ENCODE measurements at places on chromosomes 2 and 18.

- DNase-seq = no peak
These were observed 121.7 kb upstream of the GLI2 start for GRCh38 chr2:120613742-120614571.

DNA sequence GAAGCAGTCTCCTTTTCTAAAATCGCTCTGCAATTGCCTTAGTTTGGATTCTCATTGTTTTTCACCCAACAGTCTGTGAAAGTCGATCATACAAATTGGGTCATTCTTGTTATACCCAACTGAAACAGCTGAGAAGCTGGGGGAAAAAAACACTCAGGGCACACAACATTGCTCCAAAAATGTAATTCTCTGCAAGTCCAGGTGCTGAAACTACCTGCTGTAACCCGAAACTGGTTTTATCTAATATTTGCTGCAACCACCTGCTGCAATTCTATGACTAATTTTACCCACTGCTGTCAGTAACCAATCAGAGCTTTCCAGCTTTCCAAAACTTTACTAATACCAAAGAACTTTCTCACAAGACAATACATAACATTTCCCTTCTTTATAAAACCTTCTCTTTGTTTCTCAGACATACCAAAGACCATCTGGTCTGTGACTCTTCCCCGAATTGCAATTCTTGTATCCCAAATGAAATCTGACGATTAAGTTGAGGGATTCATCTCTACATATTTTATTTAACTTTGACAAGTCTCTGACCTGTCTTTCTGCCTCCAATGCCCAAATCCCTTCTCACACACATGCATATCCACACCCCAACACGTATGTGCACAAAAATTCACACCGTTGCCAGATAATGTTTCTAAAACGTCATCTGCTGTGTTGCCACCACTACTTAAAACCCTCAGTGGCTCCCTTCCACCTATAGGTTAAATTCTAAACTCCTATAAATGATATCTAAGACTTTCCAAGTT lies 198.3 kb downstream of the PIEZO2 start:
- no peak for DNase-seq

GRCh38 chr2:118766871-118767270 lies 80.6 kb downstream of the EN1 start:
- no peak for DNase-seq

GRCh38 chr2:9310377-9310776 lies 103.8 kb downstream of the ASAP2 start:
- DNase-seq = no peak

- no peak for DNase-seq
These were observed 92.2 kb upstream of the PID1 start for GRCh38 chr2:229363185-229363814.

DNA sequence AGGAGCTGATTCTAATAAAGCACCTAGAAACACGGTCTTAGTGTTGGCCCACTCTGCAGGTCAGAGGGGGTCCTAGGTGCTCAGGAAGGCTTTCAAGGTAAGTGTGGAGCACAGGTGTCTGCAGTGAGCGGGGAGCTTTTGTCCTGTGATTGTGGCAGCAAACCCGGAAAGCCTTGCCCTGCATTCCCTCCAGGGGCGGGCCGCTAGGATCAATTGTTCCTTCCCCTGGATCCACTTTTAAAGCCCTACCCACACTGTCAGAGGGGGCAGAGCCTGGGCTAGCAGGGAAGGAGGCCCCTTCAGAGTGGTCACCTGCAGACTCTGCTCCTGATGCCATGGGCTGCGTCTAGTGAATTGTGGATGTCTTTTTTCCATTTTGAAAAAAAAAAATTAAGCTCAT lies 176.0 kb downstream of the CTIF start:
- DNase-seq = no peak

GRCh38 chr18:79947881-79948610 lies 3.4 kb downstream of the SLC66A2 start:
- DNase-seq = no peak

GRCh38 chr2:101057051-101057933 lies 55.2 kb downstream of the RPL31 start:
- DNase-seq = no peak

DNA sequence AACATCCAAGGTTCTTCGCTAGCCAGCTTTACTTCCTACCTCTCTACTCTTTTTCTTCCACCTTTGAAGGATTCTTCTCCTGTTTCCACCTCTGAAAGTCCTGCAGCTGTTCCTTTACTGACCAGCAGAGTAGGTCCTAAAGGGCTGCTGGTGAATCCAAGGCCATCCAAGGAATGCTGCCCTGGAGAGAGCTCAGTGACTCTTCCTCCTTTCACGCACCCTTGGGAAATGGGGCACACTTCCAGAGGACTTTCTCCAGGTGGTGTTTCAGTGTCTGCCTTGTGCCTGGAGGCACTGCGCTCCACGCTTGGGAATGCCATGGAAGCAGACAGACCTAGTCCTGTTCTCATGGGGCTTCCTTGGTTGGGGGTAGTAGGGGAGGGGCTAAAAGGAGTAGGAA lies 45.4 kb downstream of the SLC16A14 start:
- DNase-seq = no peak

- no peak for DNase-seq
These were observed 24.6 kb downstream of the FECH start for GRCh38 chr18:57561728-57562423.

- no peak for DNase-seq
These were observed 24.4 kb downstream of the SPP2 start for GRCh38 chr2:234074751-234075517.

DNA sequence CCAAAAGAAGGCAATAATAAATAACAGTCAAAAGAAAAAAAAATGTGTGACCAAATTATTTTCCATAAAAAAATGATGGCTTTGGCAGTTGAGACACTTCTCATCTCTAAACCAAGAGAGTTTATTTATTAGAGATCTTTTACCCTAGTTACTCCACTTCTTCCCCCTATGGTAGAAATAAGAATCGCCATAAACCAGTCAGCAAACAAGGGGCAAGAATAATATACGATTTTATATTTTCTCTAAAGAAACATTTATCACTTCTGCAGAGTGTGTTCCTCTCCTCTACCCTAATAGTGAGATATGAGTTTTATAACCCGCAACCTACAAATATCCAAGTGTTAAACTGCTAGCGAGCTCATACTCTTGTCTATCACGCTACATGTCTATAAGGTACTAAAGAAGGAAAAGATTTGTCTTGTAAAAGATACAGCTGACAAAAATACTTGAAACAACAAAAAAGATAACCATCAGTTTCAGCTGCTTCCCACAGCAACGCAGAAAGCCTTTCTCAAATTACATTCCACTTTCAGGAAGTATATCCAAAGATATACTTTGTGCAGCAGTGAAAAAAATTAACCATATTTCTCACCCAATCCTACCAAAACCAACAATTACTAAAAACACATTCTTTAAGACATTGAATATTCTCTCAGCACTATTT lies 2.3 kb downstream of the RNF103 start:
- DNase-seq = no peak
